ENCODE measurements at places on chromosomes 5 and 9.

DNA sequence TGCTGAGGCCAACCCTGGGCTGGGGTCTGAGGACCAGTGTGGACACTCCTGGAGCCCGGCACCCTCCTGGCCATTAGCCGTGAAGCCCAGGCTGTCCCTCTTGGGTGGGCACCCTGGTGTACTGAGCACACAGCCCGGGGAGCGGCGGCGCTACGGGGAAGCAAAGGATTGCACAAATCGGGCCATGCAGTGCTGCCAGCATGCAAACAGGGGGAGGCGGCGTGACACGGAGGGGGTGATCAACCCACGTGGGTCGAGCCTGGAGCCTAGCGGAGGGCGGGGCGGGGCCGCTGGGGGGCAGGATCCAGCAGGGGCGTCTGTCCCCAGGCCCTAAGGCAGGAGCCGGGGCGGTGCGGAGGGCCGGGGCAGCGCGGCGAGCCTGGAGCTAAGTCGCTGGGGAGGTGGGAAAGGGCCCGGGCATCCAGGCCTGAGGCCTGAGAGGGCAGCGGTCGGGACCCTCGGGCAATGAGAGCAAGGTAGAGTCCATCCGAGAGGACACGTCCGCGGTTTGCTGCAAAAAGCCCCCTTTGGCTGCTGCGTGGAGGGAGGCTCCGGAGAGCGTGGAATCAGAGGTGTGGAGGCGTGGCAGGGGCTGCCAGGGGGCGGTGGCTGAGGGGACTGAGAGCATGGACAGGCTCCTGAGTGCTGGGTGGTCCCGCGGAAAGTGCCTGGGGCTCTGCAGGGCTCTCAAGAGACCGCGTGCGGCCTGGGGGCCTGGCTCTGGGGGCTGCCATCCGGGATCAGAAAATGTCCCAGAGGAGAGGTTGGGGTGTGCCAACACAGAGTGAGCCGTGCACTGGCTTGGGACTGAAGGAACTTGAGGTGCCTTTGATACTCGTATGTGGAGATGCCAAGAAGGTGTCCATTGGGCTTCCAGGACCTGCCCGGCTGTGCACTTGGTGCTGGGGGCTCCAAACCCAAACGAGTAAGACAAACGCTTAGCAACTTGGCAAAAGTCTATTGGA, 94.2 kb downstream of the BARX1 start:
- no peak for DNase-seq
- H3K27ac ChIP-seq, result no peak overlapping the region
- no peaks in the 10 kb centered on the region for H3K4me1 ChIP-seq
- no peaks in the 10 kb centered on the region for H3K27me3 ChIP-seq

- peak; percentile 59 for DNase-seq
- H3K4me1 ChIP-seq, result no peaks in the 10 kb centered on the region
- H3K27me3 ChIP-seq, result no peaks in the 10 kb centered on the region
Measured at GRCh38 chr9:111621895-111622480, 9.1 kb upstream of the DNAJC25 start.

DNA sequence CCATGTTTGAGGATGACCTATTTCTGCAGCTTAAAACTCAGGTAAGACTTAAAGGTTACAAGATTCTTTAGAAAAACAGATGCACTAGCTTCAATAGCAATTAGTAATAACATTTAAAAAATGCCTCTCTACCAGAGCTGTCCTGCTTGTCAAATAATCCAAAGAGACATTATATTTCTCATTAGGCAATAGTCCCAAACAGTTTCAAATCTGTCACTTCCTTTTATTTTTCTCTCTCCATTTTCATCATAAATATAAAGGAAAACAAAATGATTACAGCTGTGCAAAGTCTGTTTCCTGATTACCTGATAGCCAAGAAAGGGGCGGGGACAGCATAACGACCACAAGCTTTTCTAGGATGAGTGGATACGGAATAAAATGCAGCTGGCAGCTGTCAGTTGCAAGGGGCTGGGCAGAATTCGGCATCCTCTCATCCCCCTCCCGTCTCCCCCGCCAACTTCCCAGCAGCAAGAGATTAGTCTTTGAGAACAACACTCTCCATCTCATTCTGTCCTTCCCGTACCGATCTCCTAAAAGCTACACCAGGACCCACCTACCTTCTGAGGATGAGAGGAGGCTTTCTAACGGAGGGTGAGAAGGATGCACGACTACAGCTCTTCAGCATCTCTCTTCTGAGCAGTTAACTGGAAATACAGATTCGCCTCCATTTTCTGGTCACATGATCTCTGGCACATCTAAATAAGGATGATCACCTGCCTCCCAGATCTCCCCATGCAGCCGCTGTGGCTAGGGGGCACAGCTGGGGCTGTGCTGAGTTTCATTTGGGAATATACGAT, 72.5 kb upstream of the PCA3 start:
- H3K36me3 ChIP-seq, result no peaks in the 10 kb centered on the region
- no peaks in the 10 kb centered on the region for H3K4me1 ChIP-seq
- no peak overlapping the region for H3K4me3 ChIP-seq
- no peak for DNase-seq
- no peaks in the 10 kb centered on the region for H3K27me3 ChIP-seq

- H3K27ac ChIP-seq, result no peak overlapping the region
- peak; percentile 4 for DNase-seq
- peaks cover 29% of the 10 kb centered on the region for H3K4me1 ChIP-seq
- H3K4me3 ChIP-seq, result no peak overlapping the region
Measured at GRCh38 chr5:179261301-179262125, 83.7 kb downstream of the ADAMTS2 start.

- H3K27me3 ChIP-seq, result no peaks in the 10 kb centered on the region
- H3K4me3 ChIP-seq, result no peak overlapping the region
- H3K27ac ChIP-seq, result no peak overlapping the region
- no peaks in the 10 kb centered on the region for H3K4me1 ChIP-seq
- peaks cover 6% of the 10 kb centered on the region for H3K36me3 ChIP-seq
- DNase-seq, result peak; percentile 1
Measured at GRCh38 chr5:58972301-58972700, 389.4 kb downstream of the RAB3C start.

- no peaks in the 10 kb centered on the region for H3K27me3 ChIP-seq
- DNase-seq, result peak; percentile 87
- no peaks in the 10 kb centered on the region for H3K4me1 ChIP-seq
- H3K36me3 ChIP-seq, result no peaks in the 10 kb centered on the region
Measured at GRCh38 chr5:66814146-66814991, 218.2 kb downstream of the MAST4 start.

DNA sequence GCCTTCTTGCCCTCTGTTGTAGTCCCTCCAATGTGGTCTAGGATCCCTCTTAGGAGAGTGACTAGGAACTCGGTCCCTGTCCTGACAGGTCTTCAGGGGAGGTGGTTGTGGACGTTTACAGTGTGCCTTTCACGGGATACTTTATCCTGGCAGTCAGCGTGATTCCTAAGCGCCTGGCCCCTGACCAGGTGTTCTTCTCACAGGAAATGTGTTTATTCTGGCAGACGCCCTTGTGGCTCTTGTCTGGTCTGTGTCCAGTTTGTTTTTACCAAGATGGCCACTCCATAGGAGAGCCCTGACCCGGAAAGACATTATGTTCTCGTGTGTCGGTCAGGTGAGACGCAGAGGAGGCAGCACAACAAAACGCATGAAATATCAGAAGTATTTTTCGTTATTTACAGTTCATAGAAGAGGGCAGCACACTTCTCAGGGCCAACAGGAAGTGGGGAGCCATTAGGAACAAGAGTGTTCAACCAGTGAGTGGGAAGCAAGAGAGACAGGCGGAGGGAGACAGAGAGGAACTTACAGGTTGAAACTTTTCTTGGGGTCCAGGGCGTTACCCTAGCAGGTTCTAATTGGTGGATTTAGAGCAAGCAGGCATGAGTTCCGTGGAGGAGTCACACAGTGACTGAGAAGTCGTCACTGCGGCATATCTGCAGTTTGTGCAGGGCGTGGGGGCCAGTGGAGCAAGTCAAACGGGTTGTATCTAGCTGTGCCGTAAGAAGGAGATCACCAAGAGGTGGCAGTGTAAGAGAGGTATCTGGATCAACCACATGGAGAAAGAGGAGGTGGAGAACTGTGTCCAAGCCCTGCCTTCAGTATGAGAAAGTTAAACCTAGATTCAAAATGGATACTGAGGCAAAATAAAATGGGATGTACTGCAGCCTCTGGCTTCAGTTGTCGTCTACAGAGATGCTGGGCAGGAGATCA, 412.9 kb downstream of the ZSWIM6 start:
- peak; percentile 16 for DNase-seq
- H3K27ac ChIP-seq, result no peak overlapping the region
- H3K4me1 ChIP-seq, result no peaks in the 10 kb centered on the region
- no peaks in the 10 kb centered on the region for H3K27me3 ChIP-seq
- H3K36me3 ChIP-seq, result no peaks in the 10 kb centered on the region
- no peak overlapping the region for H3K4me3 ChIP-seq

- no peak overlapping the region for H3K4me3 ChIP-seq
- no peak for DNase-seq
Measured at GRCh38 chr5:94672746-94673145, 54.3 kb downstream of the SLF1 start.

DNA sequence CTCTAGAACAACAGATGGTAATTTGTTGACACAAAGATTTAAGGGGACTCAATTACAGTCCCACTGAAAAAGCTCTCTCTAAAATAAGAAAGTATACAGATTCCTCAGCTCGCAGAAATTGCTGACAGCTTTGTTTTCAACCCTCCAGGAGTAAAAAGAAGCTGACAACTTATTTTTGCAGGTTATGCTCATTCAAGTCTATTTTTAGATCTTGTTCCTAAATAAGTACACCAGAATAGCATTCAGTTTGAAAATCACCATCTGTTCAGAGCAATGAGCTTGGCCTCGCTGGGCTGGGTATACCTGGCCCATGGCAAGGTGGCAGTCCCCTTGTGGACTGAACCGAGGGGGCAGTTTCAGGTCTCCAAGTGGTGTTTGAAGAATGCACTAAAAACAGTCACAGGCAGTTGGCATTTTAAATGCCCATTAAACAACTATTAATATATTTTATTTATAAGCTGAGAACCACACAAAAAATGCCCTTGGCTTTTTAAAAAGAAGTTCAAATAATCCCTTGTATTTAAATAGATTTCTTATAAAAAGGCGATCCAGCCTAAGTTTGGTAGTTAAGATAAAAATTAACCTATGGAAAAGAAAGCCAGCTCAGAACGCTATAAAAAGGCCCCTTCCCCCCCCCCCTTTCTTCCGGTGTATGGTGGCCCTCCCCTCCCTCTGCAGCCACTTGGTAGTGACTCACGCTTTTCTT, 169.2 kb downstream of the AUH start:
- no peak overlapping the region for H3K4me3 ChIP-seq
- peak overlapping the region; percentile 98 for H3K27ac ChIP-seq
- H3K36me3 ChIP-seq, result no peaks in the 10 kb centered on the region
- H3K27me3 ChIP-seq, result no peaks in the 10 kb centered on the region

Data from trophoblast cell (in vitro differentiated cells and primary cell).